ENCODE measurements at places on chromosomes 12 and 14.

- DNase-seq: no peak
These were observed 12.7 kb upstream of the EIF4B start for GRCh38 chr12:52993558-52993869.

- no peak for DNase-seq
These were observed 84.2 kb upstream of the GRIN2B start for GRCh38 chr12:14065616-14066015.

- DNase-seq: no peak
These were observed 37.7 kb downstream of the DIP2B start for GRCh38 chr12:50542448-50542847.

DNA sequence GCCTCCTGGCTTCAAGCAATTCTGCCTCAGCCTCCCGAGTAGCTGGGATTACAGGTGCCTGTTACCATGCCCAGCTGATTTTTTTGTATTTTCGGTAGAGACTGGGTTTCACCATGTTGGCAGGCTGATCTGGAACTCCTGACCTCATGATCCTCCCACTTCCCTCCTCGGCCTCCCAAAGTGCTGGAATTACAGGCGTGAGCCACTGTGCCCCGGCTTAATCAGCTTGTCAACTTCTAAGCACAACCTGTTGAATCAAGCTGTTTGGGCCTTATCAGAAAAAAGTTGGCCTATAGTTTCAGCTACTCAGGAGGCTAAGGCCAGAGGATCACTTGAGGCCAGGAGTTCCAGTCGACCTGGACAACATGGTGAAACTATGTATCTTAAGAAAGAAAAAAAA lies 7.9 kb downstream of the MARK3 start:
- DNase-seq: no peak

GRCh38 chr12:96029826-96030225 lies 5.6 kb downstream of the LTA4H start:
- no peak for DNase-seq

- DNase-seq: no peak
These were observed 9.4 kb upstream of the ACVR1B start for GRCh38 chr12:51942056-51942455.

DNA sequence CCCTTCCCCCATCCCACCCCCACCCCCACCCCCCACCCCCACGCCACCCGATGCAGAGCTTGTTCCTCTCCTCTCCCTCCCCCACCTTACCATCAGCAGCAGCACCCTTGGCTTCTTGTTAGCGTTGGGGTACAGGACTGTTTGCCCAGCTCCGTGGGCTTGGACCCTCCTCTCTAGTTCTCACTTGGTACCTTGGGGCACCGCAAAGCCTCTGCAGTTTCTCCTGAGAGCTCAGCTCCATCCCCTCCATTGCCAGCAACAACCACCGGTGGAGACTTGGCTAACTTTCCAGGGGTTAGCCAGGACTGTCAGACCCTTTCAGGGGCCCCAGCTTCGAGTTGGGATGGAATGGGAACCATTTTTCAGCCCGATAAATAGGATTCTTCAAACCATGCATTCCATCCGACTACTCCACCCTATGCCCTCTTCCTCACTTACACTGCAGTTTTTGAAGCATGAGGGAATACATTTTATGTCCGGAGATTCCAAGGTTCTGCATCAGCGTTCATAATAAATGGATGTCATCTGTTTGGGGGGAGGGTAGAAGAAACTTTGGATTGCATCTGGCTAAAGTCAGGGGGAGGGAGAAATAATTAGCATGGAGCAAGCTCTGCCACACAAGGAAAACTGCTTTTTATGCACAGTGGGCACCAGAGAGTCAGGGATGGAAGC lies 1.1 kb downstream of the SCN8A start:
- no peak for DNase-seq

DNA sequence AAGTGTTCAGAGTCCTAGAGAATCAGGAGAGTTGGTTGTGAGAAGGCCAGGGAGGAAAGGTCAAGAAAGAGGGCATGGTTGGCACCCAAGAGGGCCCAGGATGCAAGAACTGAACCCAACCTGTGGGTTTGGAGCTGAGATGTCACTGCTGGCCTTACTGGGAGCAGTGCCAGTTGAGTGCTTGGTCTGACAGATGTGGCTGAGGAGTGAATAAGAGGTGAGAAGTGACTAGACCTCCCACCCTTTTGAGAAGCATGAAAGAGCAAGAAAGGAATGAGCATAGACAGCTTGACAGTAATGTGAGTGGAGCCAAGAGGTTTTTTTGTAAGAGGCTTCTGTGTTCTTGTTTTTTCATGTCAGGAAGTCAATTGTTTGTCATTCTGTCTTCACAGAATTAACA lies 95.3 kb downstream of the FGD4 start:
- DNase-seq: no peak

DNA sequence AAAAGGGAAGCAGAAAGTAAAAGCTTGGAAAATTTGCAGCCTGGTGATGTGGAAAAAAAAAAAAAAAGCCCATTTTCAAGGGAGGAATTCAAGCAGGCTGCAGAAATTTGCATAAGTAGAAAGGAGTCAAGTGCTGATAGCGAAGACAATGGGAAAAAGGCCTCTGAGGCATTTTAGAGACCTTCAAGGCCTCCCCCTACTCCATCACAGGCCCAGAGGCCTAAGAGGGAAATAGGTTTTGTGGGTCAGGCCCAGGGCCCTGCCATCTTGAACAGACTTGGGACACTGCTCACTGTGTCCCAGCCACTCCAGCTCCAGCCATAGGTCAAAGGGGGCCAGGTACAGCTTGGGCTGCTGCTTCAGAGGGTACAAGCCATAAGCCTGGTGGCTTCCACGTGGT lies 13.8 kb upstream of the PRKD1 start:
- DNase-seq: no peak

Measured in stimulated activated CD4-positive, alpha-beta T cell treated with anti-CD3 and anti-CD28 coated beads, TNF-alpha, amount 100 ng/mL, for 24 hours (primary cell).